ENCODE measurements at places on chromosomes 11 and 22.

GRCh38 chr22:33012833-33013450, 45.2 kb downstream of the SYN3 start:
- no peak for DNase-seq

DNA sequence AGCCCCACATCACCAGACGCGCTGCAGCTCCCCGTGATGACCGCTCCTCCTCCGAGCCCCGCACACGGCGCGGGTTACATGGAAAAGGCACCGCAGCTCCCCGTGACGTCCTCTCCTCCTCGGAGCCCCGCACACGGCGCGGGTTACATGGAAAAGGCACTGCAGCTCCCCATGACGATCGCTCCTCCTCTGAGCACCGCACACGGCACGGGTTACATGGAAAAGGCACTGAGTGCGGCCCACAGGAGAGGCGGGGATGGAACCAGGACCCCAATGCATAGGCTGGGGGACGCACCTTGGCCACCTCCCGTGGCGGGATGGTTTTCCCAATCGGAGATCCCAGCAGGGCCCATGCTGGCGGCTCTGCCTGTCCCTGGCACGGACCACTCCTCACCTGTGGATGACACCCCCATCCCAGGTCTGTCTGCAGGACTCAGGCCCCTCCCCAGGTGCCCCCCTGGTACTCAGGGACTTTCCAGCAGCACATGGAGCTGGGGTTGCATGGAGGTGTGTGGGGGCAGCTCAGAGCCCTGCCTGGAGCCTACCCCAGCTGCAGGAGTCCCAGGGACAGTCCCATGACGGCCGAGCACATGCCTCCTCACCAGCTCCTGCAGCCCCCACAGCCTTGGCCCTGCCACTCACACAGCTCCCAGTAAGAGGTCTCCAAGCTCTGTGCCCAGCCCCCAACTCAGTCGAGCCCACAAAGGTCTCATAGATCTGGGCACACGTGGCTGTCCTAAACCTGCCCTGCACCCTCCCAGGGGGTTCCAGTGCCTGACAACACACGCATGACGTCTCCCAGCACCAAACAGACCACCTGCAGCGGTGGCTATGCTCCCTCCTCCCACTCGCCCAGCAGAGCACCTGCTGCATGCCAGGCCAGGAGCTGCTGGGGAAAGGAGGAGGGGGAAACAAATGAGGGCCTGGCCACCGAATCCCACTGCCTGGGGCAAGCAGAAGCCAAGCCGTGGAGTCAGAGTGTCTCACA, 166.6 kb downstream of the BRD1 start:
- DNase-seq = peak; percentile 70

GRCh38 chr11:29200791-29201562, 815.9 kb downstream of the KCNA4 start:
- no peak for DNase-seq

- peak; percentile 60 for DNase-seq
Observed at GRCh38 chr11:119373921-119374631, 7.4 kb downstream of the USP2 start.

DNA sequence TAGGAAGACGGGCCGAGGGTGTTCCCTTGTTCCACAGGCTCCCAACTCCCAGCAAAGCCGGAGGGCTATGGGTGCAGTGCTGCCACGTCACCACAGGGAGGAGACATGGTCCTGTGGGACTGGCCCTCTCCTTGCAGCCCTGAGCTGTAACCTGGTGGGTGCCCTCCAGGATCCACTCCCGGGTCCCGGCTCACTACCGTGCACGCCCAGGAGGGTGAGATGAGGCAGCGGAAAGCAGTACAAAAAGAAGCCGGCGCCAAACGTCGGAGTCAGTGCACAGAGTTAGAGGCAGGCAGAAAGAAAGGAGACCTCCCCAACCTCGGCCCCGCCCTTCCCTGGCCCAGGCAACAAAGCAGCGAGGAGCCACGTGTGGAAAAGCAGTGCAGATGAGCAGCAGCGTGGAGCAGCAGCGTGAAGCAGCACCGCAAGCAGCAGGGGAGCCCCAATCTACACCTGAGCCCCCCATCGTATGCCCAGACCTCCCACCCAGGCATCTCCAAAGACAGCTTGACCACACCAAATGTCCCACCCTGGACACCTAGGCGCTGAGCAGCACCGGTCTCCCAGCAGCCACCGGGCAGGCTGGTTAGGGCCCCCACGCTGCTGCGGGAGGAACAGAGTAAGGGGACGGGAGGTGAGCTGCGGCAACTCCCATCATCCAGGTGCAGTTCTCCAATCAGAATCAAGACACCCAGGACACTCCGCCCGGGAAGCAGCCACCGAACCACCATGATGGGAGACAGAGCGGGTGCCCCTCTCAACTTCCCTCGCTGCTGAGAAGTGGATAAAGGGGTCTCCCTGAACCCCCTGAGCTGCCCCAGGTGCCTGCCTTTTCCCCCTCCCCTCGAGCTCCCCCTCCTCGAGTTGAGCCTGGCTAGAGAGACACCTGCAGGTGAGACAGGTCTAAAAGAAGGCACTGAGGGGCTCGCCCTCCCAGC, 28.8 kb downstream of the IGSF9B start:
- DNase-seq = peak; percentile 61

DNA sequence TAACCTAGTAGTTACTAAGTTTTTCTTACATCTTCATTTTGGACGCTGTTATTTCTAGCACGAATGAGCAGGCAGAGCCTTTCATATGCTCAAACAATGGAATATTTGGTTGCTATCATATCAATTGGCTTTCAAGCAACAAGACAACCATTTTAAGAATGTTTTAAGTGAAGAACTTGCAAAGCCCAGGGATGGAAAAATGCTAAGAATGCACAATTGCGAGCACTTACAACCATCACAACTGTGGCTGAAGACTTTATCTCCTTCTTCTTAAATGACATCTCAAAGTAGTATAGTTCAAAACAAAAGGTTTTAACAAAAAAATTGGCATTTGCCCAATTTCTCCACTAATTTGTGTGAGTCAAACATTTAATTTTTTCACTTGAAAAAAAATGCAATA, 8.3 kb upstream of the MMP1 start:
- DNase-seq = no peak

DNA sequence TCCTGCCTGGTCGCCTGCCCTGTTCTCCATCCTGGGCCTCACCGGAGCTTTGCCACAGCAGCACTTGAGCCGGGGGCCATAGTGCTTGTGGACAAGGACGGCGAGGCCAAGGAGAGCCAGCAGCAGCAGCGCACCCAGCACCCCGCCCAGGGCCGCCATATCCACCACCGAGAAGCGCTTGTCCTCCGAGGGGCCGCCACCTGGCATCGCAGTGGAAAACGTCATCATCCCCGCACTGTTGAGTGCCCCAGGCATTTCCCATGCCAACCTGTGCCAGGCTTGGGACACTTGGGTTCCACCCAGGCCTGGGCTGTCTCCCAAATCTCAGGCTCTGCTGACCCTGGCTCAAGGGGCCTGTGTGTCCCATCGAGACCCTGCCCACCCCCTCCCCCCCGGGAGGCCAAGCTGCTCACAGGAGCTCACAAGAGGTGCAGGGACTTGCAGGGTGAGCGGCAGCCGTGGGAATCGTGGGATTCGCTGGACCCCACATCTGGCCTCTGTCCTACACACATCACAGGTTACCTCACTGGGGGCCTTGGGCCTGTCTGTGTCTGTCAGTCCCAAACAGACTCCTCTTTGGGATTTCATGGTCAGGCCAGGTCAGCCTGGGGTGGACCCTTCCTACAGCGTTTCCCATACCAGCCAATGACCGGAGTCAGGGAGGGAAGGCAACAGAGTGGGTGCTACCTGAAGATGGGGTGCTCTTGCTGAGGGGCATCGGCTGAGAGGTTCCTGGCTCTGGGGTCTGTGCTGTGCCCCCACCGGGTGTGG, 2.3 kb upstream of the IRF7 start:
- no peak for DNase-seq

GRCh38 chr22:49012712-49013395, 814.8 kb downstream of the BRD1 start:
- no peak for DNase-seq

- no peak for DNase-seq
Observed at GRCh38 chr11:117026593-117027330, 71.5 kb downstream of the SIK3 start.

GRCh38 chr22:27466229-27466628, 335.3 kb downstream of the MN1 start:
- DNase-seq = no peak

DNA sequence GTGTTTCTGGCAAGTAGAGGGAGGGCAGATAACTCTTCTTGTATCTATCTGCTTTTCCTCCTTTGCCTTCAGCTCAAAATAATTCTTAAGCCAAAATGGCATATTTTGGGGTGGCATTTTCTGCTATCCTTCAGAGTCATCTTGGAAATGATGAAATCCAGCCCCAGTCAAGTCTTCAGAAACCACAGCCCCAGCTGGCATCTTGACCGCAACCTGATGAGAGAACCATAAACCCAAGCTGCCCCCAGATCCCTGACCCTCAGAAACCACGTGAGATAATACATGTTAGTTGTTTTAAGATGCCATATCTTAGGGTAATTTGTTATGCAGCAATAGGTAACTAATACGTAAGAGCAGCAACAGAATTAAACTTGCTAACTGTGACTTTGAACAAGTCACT, 15.1 kb upstream of the PAMR1 start:
- DNase-seq = no peak

- no peak for DNase-seq
Observed at GRCh38 chr11:10204021-10204420, 90.0 kb downstream of the SBF2 start.

- DNase-seq = no peak
Observed at GRCh38 chr22:19524170-19525115, at the start of gene CLDN5. TSS of gene CLDN5 (minus strand) at chr22:19524410. CDS start at chr22:19524255, 155 bp downstream.

- DNase-seq = no peak
Observed at GRCh38 chr22:19187716-19188563, 9.4 kb upstream of the SLC25A1 start.

DNA sequence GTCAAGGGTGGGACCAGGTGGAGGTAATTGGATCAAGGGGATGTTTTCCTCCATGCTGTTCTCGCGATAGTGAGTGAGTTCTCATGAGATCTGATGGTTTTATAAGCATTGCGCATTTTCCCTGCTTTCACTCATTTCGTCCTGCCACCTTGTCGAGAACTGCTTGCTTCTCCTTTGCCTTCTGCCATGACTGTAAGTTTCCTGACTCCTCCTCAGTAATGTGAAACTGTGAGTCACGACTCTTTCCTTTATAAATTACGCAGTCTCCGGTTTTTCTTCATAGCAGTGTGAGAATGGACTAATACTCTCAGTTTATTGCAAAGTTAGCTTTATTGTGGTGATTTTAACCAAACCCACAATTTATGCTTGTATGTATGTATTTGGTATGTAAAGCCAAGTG, 878.5 kb upstream of the ANO3 start:
- DNase-seq = no peak

GRCh38 chr11:75056814-75057213, 39.9 kb downstream of the OR2AT4 start:
- no peak for DNase-seq

- DNase-seq = no peak
Observed at GRCh38 chr11:35859301-35859700, 84.6 kb upstream of the LDLRAD3 start.

- no peak for DNase-seq
Observed at GRCh38 chr11:62984451-62984991, at the start of gene SLC22A6. TSS of gene SLC22A6 (minus strand) at chr11:62984967. CDS start at chr11:62984690, 277 bp downstream.

GRCh38 chr11:125085301-125086081, 22.4 kb downstream of the SLC37A2 start:
- DNase-seq = no peak

DNA sequence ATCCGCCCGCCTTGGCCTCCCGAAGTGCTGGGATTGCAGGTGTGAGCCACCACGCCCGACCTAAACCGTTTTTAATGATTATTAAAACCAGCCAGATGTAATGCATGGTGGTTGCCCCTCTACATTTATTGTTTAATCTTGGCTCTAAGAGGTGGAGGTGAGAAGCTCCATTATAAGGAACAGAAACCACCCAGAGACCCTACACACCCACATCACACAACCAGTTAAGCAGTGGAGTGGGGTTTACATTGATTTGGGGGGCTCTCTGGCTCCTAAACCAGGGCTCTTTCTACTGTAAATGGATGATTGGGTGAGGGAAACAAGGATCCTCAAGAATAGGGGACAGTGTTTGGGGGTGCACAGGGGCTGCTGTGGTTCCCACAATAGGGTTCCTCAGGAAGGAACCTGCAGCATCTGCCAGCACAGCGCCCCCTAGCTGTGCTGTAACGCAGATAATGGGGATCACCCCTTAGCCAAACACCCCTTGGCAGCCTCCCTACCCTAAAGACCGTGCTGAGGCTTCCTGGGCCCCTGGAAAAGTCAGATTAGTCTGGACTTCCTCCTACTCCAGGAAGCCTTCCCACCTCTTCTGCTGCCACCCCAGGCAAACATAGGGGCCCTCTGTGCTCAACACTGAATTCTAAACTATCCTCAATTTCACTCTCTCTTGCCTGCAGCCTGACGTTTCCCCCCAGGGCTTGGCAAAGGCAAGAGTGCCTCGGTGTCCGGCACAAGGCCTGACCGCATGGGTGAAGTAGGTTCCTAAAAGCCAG, 2.4 kb downstream of the MPST start:
- no peak for DNase-seq

DNA sequence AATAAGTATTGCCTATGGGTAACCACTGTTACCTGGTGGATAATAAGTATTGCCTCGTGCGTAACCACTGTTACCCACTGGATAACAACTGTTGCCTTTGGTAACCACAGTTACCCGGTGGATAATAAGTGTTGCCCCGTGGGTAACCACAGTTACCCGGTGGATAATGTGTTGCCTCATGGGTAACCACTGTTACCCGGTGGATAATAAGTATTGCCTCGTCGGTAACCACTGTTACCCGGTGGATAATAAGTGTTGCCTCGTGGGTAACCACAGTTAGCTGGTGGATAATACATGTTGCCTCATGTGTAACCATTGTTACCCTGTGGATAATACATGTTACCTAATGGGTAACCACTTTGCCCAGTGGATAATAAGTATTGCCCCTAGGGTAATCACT, 9.8 kb upstream of the NXPE4 start:
- DNase-seq = no peak

DNA sequence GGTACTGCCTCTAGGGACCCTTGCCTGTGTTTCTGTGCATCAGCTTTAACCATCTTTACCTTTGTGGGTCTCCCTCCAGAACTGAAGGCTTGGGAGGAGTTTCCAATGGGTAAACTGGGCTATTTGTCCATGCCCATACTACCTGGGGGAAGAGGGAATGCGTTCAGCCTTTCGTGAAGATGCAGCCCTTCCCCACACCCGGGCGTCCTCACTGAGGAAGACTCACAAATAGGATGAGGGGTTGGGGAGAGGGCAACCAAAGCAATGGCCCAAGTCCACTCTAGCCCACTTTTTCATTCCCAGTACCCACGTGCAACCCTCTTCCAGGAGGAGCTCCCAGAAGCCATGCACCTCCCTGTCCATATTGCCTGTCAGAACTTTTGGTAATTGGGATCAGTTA, 61.8 kb upstream of the ADA2 start:
- DNase-seq = no peak
